ENCODE measurements at places on chromosomes 2 and 18.

- no peak for DNase-seq
Measured at GRCh38 chr18:24734058-24734457, 273.6 kb downstream of the HRH4 start.

GRCh38 chr2:128347171-128347558 is 28.5 kb upstream of the HS6ST1 start:
- no peak for DNase-seq

GRCh38 chr2:126495189-126495588 is 160.8 kb upstream of the GYPC start:
- DNase-seq = no peak

DNA sequence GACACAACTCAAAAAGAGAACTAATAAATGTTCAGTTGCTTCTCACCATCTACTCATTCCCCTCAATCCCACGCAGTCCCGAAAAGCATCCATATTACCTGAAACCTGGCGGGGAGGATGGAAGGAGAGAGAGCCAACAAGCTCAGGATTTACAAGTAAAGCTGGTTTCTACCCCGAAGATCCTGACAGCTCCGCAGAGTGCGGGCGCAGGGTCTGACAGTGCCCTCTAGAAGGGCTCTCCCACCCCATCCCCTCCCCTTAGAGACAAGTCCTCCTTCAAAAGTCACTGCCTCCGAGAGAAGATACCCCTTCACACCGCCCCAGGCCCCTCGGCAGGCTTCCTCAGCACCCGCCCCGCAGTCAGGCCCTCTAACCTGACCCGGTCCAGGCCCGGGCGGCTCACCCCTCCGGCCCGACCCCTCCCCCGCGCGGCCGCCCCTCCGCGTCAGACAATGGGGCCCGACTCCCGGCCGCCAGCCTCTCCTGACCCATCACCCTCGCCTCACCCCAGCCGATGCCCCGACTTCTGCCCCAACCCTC is 550 bp downstream of the RAB1A start:
- DNase-seq = no peak

GRCh38 chr2:101720732-101721131 is 23.2 kb downstream of the MAP4K4 start:
- DNase-seq = no peak

GRCh38 chr2:215637651-215638050 is 201.8 kb upstream of the FN1 start:
- DNase-seq = no peak

GRCh38 chr2:220682616-220683015 is 889.5 kb downstream of the EPHA4 start:
- DNase-seq = no peak

DNA sequence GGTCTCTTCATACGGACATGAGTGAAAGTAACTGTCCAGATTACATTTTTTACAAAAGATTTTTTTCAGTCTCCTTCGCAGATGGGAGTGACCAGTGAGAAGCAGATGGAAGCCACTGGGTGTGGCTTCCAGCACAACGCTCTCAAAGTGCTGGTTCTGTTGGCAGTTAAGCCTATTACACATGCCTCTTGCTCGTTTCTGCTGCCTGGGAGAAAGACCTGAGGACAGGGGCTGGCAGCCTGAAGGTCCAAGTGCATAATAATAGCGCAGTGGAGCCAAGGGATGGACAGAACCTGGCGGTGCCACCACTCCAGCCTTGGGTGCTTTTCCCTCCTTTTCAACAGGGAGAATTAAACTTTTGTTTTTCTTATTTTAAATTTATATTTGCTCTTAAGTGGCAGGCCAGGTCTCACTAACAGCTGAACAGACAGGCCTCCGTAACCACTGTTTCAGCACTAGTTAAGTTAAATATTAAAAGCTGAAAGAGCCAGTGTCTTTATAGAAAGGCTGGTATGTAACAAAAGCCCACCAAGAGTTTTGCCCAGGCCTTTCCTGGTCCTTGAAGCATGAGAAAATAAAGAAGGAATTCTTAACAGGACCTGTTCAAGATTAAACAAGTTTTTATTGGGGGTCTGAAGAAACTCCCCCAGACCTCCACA is 1.2 kb upstream of the SKA1 start:
- DNase-seq = no peak

GRCh38 chr18:55455938-55456337 is 132.1 kb downstream of the TCF4 start:
- no peak for DNase-seq

GRCh38 chr2:217551252-217551899 is 451.4 kb downstream of the TNS1 start:
- peak; percentile 51 for DNase-seq

DNA sequence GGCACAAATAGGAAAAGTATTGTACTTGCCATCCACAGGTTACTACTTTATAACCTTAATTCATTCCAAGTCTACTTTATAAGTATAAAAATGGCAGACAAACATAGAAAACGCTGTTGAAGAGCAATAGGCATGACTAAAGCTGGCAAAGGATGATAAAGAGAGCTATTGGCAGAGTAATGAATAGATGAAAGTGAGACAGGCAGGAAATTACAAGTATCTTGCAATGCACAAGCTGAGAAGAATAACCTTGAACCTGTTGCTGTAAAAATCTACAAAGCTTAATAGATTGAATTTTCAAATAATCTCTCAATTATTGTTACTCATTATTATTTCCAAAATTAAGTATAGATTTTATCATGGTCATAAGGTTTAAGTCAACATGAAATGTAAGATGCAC is 8.8 kb downstream of the PELI1 start:
- DNase-seq = no peak

GRCh38 chr2:3606370-3607201 is 11.7 kb downstream of the COLEC11 start:
- DNase-seq = no peak

- DNase-seq = no peak
Measured at GRCh38 chr2:52335727-52336126, 1303.8 kb upstream of the NRXN1 start.

DNA sequence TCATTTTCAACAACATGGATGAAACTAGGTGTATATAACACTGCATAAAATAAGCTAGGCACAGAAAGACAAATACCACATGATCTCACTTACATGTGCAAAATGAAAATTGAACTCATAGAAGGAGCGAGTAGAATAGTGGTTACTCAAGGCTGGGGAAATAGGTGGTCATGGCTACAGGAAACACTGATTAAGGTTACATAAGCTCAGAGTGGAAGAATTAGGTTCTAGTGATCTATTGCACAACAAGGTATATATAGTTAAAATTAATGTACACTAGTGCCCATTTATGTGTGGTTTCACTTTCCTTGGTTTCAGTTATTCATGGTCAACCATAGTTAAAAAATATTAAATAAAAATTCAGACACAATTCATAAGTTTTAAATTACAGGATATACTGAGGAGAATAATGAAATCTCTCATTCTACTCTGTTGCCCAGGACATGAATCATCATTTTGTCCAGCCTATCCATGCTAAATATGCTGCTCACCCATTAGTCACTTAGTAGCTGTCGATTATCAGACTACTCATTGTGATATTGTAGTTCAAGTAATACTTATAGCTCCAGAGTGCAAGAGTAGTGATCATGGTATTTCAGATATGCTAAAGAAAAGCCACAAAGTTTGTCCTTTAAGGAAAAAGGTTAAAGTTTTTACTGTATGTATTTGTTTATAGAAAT is 1530.9 kb upstream of the LRRTM1 start:
- no peak for DNase-seq

All from PC-9 (cell line).